ENCODE measurements at places on chromosomes 12 and 14.

DNA sequence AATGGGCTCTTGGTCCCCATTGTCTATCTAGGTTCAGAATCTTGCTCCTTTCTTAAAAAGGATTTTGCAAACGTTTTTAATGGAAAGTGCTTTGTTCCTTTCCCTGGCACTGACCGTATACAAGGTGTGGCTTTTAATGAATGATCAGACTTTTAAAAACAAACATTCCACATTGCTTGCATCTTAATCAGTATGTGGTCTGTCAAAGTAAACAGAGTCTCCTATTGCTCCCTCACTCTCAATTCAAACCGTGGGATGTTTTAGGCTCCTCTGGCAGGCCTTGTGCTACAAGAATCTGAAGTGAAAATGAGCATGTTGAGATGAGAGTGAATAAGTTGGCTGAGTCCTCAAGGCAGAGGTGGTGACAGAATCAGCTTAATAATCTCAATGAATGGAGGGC is 107.0 kb downstream of the VRK1 start:
- DNase-seq, result no peak

DNA sequence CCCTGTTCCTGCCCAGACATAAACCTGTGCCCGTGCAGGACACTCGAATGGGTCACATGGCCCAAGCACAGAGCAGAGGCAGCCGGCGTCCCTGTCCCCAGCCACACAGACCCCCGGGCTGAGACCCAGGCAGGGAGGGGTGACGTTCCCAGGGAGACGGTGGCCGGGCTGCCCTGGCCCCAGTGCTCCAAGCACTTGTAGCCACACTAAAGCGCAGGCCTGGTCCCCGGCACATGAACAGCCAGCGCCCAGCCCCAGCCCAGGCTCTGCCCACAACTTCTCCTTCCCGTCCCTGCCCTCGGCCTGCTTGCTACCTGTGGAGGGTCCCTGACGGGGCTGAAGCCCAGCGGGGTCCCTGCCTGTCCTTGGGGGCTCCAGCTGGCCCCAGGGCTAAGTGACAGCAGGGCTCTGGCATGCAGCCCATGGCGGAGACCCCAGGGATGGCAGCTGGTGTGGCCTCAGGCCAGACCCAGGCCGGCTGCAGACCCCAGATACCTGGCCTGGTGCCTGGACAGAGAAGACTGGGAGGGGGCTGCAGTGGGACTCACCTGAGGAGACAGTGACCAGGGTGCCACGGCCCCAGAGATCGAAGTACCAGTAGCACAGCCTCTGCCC is 338.4 kb downstream of the TMEM121 start:
- DNase-seq, result no peak

- no peak for DNase-seq
Measured at GRCh38 chr12:124689631-124690030, 122.2 kb upstream of the NCOR2 start.

- peak; percentile 43 for DNase-seq
Measured at GRCh38 chr14:74616507-74616906, 4.5 kb upstream of the LTBP2 start.

DNA sequence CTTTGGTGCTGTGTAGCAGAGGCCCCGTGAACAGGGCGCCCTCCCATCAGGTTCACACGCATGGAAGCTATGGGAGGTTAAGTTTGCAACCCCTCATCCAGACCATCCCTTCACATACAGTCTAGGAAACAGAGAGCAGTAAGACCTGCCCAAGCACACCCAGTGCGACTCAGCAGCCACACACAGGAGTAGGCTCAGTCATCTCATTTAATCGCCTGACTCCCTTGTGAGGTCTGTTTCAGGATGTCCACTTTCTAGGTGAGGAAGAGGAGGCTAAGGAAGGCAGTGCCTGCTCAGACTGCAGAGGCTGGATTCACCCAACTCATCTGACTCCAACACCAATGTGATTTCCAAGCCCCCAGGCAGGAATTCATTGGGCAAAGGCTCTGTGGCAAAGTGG is 11.9 kb downstream of the BDKRB1 start:
- DNase-seq, result no peak

- DNase-seq, result peak; percentile 62
Measured at GRCh38 chr12:50220363-50220995, 53.3 kb upstream of the CERS5 start.

- DNase-seq, result no peak
Measured at GRCh38 chr12:104966677-104967076, 8.6 kb upstream of the SLC41A2 start.

DNA sequence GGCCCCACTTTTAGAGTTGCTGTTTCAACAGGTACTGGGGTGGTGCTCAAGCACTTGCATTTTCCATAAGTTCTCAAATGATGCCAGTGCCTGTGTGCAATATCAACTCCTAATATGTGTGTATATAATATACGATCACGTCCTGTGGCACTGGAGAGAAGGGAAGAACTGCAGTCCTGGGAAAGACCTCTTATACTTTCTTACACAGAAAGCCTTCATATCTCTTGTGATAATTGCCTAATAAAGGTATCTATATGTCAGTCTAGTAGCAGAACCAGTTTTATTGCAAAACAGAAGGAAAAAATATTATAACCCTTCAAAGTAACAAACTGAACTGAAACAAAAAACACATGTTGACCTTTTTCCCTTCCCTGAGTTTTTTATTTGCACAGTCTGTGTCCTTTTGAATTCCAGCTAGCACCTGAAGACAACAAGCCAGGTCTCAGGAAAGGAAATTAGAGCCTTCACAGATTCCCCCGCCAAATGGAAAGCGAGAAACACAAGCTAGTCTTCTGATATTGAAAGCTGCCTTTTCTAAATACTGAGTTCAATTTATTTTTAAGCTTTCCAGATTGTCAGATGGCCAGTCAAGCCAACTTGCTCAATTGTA is 44.4 kb downstream of the IGF1 start:
- DNase-seq, result no peak

DNA sequence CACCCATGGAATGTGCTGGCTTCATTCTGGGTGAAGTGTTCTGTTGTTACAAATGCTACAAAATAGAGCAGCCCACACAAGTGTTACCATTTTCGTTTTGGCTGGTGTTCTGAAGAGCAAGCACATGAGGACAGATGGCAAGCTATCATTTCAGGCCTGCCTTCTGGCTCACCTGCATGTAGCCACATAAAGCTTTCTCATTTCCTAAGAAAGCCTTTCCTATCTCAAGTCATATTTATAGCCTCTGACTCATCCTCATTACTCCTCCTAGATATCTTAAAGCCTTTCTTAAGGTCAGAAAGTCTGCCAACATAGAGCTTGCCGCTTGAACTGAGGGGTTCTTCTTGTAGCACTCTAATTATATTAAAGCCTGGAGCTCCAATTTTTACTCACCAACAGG is 89.0 kb downstream of the PTPRR start:
- DNase-seq, result no peak

- no peak for DNase-seq
Measured at GRCh38 chr14:34951286-34951685, 31.5 kb upstream of the SRP54 start.

DNA sequence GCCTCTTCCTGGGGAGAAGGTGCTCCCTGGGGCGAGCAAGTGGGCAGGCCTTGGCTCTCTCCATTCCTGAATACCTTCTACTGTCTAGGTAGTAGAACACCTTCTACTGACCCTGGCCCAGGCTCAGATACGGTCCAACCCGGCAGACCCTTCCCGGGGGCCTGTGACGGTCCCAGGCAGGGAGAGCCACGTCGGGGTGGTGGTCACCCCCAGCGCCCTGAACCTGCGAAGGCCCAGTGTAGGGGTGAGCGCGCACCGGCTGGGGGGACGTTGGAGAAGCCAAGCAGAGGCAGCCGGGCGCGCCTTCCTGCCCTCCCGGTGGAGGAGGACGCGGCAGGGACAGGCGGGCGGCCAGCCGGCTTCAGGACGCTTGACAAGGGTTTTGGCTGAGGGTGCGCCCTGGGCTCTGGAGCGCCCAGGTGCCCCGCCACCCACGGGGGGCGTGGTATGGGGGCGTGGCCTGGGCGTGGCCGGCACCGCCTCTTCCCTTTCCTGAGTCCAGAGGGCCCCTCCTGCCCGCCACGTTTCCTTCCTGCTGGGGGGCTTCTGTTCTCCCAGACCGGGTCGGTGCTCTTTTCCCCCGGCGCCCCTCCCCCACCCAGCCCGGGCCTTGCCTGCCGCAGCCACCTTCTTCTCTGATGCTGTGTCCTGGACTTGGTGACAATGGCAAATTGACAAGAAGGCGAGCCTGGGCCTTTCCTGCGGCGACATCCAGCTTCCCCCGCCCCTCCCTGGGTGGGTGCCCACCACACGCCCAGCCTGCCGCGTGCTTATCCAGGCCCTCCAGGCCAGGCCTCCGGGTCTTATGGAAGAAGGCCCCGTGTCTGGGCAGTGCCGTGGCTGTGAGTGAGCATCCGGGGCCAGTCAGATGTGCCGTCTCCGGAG is 24.5 kb upstream of the PPP1R13B start:
- peak; percentile 83 for DNase-seq

GRCh38 chr12:57439762-57440266 is 5.2 kb downstream of the INHBC start:
- no peak for DNase-seq

DNA sequence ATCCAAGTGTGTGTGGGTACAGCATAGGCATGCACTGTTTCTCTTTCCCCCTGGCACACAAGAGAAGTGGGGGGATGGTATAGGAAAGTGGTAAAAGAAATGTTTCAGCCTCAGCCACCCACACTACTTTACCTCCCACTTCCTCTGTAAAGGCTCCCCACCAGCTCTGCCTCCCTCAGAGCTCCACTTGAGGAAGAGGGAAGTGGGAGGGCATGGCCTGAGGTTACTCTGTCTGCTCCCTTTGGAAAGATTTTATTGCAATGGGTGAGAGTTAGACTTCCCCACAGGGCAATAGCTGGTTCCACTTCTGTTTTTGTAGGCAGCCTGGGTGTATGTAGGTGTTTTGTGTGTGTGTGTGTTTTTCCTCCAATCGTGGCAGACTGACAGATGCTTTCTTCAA is 145.3 kb downstream of the SSPN start:
- DNase-seq, result no peak

DNA sequence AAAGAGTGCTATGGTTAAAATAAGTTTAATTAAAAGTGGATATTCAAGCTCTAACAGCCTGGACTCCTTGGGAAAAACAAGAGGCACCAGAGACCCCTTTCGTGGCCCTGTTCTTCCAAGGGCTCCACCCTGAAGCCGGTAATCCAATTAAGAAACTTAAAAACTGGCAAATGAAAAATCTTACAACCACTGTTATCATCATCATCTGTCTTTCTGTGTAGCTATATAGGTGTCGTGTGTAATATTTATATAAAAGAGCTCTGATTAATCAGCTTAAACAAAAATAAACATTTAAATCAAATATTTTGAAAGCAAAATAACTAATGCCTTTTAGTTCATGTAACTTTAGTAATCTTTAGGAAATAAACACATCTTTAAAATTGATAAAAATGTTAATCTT is 4.5 kb downstream of the ATF1 start:
- DNase-seq, result no peak

- DNase-seq, result no peak
Measured at GRCh38 chr12:31210541-31210940, 115.4 kb downstream of the SINHCAF start.

DNA sequence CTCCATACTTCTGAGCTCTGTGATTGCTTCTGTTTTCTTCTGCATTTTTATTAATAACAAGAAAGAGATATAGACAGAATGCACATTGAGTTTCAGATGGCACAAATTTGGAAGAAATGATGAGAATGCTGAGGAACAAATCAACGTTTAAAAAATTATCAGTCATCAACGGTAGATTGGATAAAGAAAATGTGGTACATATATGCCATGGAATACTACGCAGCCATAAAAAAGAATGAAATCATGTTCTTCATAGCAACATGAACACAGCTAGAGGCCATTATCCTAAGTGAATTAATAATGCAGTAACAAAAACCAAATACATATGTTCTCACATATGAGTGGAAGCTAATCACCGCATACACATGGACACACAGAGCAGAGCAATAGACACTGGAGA is 81.8 kb downstream of the DUSP6 start:
- no peak for DNase-seq

- no peak for DNase-seq
Measured at GRCh38 chr12:108119126-108119973, 9.7 kb upstream of the WSCD2 start.

DNA sequence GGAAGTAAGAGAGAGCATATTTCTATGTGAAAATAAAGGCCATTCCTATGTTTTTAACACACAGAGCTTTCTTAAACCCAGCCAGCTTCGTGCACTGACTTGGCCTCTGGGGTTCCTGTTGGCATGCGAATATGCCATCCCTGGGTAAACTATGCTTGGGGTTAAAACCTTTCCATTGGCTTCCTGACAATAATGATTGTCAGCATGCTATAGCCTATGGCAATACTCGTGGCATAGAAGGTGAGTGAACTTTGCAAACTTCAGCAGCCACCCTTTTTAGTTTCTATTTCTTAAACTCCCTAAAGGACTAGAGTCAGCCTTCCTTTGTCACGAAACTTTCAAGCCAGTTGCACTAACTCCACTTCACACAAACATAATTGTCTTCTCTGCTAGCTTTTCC is 148.4 kb upstream of the RGS6 start:
- DNase-seq, result no peak

DNA sequence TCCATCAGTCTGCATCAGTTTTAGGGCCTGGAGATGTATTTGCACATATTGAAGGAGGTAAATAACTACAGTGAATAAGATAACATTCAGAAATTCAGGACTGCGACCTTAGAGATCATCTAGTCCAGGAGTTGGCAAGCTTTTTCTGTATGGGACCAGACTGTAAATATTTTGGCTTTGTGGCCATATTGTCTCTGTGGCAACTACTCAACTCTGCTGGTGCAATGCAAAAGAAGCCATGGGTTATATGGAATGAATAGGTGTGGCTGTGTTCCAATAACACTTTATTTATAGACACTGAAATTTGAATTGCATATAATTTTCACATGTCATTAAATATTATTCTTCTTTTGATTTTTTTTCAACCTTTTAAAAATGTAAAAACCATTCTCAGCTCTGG is 156.6 kb downstream of the METTL25 start:
- DNase-seq, result no peak

DNA sequence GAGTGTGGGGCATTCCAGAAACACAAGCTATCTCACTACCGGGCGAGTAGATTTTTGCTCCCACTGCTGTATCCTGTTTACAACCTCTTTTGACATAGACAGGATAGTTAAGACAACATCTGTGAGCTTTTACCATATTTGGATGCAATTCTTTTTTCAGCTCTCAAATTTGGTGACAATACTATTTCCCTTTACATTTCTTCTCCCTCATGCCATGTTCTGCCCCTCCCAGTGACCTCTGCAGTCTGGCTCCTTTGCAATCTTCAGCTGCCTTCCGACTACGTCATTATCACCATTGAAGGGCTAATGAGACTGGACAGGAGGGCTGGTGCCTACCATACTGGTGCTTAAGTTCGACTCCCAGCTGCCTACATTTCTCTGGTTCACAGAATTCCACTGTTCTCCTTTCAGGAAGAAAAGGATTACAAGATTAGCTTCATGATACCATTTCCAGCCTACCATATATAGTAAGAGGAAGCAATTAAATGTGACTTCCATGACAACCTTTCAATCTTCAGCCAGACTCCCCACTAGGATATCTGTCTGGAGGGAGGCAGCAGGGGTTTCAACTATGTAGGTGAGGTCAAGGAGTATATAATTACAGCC is 251.6 kb downstream of the PHLDA1 start:
- DNase-seq, result no peak

- DNase-seq, result peak; percentile 49
Measured at GRCh38 chr14:20934148-20934762, 21.0 kb upstream of the RNASE2 start.
